Cerebellum (tissue), 4 donors: ENCODE measurements at places on chromosomes 7 and 10. TPM values are rescaled to one million over a fixed set of nuclear protein-coding genes. Genes with fewer than 3 reads are reported as not detected.

HACD1 gene
- 16.2 TPM for total RNA-seq

RAMP3 gene
- 1.4 TPM for total RNA-seq

PRLHR gene
- total RNA-seq: 0.36 TPM

SLC39A12 gene
- 0.54 TPM for total RNA-seq

ENTPD7 gene
- 7.2 TPM for total RNA-seq

ADCY1 gene
- total RNA-seq: 93.5 TPM

BMPER gene
- total RNA-seq: 3.8 TPM

COL17A1 gene
- 0.09 TPM for total RNA-seq

GJD4 gene
- total RNA-seq: not detected

GRID2IP gene
- 3.5 TPM for total RNA-seq

OR13A1 gene
- total RNA-seq: 0.45 TPM

KCNH2 gene
- total RNA-seq: 14.2 TPM

ANXA8L1 gene
- not detected for total RNA-seq

WASHC2A gene
- 33.2 TPM for total RNA-seq
